NCI-H446 (cell line): ENCODE measurements at places on chromosomes 13 and 19.

DNA sequence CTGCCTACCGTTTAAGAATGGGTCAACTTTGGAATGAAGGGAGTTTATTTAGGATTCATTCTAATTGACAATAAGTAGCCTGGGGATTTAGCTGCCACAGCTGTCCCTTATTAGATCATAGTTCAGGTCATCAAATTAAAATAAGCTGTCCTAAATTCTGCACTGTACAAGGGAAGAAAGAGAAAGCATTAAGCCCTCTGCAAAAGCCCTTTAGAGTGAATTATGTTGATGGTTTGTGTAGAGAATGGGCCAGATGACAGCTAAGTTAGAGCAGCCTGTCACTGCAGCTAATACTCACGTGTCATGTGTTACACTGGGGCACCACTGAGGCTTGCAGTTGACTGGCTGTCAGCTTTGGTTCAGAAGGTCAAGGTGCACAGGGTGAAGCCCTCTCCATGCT lies 737.1 kb upstream of the SLC10A2 start:
- DNase-seq = no peak

- DNase-seq = no peak
Observed at GRCh38 chr13:41833831-41834230, 127.1 kb downstream of the VWA8 start.

GRCh38 chr19:49855676-49856573 lies 5.0 kb downstream of the PTOV1 start:
- no peak for DNase-seq

GRCh38 chr19:7901337-7901736 lies 2.3 kb upstream of the MAP2K7 start:
- DNase-seq = no peak

GRCh38 chr13:26179344-26179743 lies 42.8 kb downstream of the RNF6 start:
- DNase-seq = no peak

DNA sequence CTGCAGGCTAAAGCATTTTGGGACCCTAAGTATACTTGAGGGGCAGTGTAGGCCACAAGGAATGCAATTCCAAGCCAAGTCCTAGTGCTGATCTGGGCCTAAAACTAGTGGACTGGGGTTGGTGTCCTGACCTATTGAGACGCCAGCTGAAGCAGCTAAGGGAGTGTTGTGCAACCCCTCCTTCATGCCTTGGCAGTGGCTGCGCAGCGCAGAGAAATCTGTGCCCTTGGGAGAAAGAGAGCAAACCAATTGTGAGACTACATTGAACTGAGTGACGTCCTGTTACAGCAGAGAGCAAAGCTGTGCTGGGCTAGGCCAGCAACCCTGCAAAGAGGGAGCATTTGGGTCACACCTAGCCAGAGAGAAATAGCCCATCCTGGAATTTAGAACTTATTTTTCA lies 2715.0 kb upstream of the PCDH20 start:
- no peak for DNase-seq

- DNase-seq = no peak
Observed at GRCh38 chr13:34678154-34678553, 263.9 kb upstream of the NBEA start.

DNA sequence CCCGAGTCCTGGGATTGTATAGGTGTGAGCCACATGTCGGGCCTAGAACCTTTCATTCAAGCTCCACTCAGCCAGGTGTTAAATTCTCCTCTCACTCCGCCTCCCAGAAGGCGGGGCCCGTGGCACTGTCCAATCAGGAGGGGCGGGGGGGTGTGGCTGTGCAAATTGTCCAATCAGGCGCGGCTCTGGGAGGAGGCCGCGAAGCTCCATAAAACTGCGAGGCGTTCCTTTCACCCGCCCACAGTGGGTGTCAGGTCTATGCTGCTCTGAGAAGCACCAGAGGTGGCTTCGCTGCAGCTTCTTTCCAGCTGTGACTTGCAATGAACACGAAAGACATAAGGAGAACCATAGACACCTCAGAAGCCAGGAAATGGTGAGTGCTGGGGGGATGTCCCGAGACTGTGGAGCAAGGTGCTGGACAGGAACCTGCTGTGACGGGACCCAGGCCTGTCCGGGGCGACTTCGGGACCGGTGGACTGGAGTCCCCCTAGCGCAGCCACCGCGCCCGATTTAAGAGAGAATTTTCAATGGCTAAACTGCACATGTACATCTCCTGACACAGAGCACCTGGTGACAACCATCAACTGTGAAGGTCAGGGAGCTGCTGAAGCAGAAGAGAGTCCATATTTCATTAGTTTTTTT lies 3.0 kb upstream of the ZNF136 start:
- no peak for DNase-seq

DNA sequence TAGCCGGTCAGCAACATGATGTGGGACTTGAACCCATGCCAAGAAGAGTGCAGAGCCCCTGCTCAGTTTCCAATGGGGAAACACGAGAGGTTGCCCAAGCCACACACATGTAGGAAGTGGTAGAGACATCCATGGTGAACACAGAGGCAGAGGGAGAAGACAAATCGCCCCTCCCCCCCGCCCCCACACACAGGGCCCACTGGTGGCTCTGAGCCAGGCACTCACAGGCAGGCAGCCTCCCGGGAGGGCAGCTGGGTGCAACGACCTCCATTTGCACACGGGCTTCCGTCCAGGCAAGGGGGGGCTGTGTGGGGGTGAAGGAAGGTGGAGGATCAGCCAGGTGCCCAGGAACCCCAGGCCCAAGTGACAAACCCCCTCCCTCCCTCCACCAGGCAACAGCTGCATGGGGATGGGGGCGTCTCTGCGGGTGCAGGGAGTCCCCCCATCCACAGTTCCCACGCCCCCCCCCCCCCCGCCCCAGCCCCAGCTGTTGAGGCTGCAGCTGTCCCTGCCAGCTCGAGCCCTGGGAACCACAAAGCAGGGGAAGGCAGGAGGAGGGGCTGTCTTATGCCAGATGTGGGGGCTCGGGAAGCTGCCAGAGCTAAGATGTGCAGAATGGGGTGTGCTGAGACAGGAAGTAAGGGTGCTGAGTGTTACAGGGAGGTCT lies 3.4 kb downstream of the NOTCH3 start:
- no peak for DNase-seq

- no peak for DNase-seq
Observed at GRCh38 chr19:1026783-1027649, 608 bp downstream of the CNN2 start.
